ENCODE measurements at places on chromosomes 2 and 18.

DNA sequence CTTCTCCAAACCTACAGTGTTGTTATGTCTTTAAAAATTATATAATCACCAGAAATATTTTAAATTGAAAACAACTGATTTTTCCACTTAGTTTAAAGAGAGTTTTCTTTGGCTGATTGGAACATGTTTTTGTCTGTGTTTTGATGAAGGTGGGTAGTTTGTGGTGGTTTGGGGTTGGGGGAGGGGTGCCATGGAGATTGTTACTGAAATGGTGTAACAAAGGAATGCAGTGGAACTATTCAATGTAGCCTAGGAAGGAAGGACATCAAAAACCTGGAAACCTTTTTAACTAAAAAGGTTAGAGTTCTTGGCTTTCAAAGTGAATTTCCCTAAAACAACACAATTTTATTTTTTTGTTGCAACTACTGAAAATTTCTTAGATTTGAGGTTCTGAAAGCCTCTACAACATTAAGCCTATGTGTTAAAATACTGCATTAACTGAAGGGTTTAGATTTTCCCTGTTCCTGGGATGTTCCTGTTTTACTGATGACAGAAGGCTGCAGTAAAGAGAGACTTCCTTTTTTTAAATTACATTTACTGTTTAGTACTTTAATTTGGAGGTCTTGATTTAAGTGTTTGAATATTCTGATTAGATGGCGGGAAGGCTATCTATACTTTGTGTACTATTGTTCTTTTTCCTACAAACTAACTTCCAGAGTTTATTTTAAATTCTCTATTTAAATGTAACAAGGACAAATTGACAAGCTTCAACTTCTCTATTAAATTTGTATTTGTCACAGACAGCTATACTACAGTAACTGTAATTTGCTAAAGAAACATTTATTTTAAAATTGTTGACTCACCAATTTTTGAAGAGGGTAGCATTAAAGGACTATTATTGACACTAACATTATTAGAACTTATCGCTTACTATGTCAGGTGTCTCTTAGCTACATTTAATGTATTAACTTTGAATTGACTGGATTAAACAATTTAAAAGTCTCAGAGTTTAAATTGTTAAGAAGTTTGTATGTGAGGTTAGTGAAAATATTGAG, 87.7 kb downstream of the LIMS1 start:
- peak; percentile 34 for DNase-seq

- DNase-seq: no peak
Measured at GRCh38 chr2:98457045-98457696, 12.5 kb downstream of the INPP4A start.

- DNase-seq: no peak
Measured at GRCh38 chr18:62614494-62614893, 91.7 kb downstream of the ZCCHC2 start.

- peak; percentile 18 for DNase-seq
Measured at GRCh38 chr18:60024345-60024744, 124.5 kb downstream of the PMAIP1 start.

GRCh38 chr2:22981785-22982184, 403.2 kb upstream of the KLHL29 start:
- no peak for DNase-seq

DNA sequence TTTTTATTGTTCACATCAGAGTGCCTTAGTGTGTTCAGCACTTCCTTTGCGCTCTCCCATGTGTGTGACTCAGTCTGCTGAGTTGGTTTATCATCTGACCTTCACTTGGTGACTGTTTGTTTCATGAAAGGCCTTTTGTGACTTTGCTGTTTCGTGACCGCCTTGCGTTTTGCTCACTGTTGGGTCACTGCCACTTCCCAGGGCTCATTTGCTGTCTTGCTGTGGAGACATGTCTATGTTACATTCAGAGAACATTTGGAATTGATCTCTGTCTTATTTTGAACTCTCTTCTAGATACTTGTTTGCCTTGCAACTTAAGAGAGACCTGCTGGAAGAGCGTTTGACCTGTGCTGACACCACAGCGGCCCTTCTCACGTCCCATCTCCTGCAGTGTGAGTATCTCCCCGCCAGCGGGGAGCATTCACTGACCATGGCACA, 54.7 kb downstream of the FARP2 start:
- DNase-seq: no peak

DNA sequence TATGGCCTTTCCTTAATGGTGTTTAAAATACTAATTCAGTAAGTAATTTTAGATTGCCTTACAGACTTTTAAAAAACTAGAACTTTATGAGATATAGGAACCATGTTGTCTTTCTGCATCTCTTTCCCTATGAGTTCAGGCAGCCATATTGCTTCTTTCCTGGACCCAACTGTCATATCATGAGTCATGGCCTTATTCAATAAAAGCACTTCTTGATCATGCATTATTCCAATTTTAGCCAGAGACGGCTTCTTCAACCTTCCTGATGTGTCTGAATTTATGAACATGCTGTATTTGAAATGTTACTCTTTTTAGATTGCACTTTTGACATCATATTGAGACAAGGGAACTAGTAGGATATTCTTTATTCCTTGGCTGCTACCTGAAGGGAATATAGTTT, 65.4 kb upstream of the MAP3K20 start:
- DNase-seq: no peak

DNA sequence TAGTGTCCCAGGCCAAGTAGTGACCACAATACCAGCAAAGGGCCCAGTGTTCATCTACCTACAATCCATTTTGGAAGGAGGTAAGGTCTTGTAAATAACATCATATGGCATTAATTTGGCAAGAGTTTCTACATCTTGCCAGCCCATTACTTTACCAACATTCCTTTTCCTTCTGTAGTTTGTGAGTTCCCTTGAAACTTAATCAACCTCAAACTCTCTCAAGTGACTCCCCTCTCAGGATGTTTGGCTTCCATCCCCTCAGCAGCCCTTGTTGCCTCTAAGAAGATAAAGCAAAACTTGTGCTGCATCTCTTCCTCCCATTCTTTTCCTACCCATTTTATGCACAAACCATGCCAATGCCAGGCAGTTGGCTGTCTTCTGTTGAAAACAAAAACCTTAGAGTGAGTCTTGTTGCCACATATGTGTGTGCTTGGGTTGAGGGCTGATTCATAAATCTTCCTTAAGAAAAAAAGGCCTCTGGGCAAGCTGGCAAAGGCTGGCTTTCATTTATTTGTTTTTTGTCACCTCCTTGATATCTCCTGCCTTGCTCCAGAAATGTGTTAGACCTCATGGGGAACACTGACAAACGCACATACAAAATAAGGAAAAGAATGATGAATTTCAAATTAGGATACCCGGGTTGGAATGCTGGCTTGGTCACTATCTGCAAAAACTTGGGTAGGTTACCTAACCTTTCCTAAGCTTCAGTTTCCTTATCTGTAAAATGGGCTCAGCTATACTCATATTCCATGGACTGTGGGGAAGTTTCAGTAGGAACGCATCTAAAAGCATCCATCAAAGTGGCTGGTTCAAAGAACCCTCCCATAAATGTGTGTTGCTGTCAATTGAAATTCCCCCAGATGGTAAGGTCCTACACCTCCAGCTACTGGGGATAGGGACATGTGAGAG, 29.4 kb upstream of the ST3GAL5 start:
- no peak for DNase-seq

DNA sequence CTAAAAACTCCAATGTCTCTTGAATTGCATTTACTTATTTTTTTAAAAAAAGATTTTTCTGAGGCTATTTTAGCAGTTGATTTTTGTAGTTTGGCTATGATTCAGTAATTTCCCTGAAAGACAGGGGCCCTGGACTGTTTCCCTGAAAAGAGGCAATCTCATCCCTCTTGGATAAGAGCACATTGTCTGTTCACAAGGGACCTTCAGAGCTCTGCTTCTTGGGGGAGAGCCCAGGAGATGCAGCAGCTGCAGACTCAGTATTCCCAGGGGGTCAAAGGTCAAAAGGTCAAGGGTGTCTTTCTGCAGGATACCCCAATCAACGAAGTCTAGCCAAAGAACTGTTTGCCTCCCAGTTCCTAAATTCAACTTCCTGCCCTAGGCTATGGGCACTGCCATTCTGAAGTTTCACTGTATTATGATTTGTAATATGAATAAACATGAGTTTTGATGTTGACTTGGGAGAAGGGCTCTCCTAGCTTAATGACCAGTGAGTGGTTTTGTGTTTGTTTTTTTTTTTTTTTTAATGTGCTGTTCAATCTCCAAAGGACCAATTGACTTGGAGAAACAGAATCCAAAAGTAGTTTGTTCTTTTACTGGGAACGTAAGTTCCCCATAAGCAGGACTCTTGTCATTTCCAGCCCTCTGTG, 157.0 kb upstream of the SERPINE2 start:
- no peak for DNase-seq

- DNase-seq: no peak
Measured at GRCh38 chr2:165471349-165471950, 2.0 kb downstream of the CSRNP3 start.

- no peak for DNase-seq
Measured at GRCh38 chr2:104856973-104857261, 3.0 kb downstream of the POU3F3 start.

- DNase-seq: no peak
Measured at GRCh38 chr18:59865241-59865986, 34.4 kb upstream of the PMAIP1 start.

- peak; percentile 31 for DNase-seq
Measured at GRCh38 chr2:117835990-117836760, 21.7 kb downstream of the DDX18 start.

DNA sequence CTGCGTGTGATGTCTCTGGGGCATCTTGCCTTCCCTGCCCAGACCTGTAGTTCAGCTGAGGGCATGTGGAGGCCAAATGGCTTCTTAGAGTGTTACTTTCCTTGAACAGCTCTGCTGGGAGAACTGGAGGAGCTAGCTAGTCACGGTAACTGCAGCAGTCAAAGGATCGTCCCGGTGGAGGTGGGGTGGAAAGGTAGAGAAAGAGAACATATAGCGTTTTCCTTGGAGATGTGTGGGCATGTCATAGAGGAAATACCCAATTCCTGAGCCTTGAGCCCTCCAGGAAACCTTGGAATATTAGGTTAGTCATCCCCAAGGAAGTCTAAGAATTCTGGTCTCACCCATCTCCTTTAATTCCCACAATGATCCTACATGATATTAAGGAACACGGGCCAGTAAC, 33.5 kb upstream of the IL37 start:
- no peak for DNase-seq

DNA sequence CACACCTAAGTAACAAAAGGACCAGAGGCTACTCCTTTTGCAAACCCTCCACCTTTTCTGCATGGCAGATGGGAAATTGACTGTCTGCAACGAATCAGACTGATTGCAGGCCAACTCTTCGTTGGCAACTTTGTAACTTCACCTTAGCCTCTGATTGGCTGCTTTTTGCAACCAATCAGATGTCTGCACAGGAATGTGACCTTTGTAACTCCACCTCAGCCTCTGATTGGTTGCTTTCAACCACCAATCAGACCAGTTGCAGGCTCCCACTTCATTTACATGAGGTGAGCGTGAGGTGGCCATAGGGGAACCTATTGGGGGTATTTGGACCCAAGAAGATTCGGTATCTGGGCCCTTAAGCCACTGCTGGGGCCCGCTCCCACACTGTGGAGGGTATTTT, 209.0 kb downstream of the EN1 start:
- no peak for DNase-seq

GRCh38 chr18:58218117-58218516, 174.1 kb downstream of the NEDD4L start:
- DNase-seq: no peak

DNA sequence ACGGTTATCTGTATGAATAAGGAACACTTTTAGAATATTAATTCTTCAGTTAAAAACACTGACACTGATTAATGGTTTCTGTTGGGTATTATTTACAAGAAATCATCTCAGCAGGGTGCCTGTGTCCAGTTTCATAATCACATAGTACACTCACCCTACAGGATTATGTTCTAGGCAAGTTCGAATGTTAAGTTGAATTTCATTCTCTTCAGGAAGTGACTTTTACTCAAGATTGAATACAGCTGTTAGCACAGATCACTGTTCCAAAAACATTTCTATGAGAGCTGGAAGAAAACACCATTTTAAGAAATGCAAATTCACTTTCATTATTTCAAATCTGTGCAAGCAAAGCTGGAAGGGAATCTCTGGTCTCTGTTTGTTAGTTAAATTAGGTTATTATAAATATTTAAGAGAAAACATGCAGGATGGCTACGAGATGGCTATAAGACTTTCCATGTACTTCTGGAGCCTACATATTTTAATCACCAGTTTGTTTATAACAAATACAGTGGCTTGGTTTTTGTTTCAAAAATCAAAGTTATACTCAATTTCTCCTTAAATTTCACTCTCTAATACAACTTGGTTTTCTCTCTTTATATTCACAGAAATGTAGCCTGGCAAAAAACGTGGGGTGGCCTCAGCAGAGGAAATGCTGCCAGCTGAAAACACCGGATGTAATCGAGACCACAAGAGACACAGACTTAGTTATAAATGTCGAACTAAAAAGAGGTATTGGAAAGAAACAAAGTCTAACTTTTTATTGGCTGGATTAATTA, 65.8 kb downstream of the RBMS1 start:
- DNase-seq: peak; percentile 1

GRCh38 chr2:172693037-172693436, 42.6 kb upstream of the RAPGEF4 start:
- peak; percentile 67 for DNase-seq

- DNase-seq: no peak
Measured at GRCh38 chr2:18516112-18516511, 44.3 kb downstream of the RDH14 start.

DNA sequence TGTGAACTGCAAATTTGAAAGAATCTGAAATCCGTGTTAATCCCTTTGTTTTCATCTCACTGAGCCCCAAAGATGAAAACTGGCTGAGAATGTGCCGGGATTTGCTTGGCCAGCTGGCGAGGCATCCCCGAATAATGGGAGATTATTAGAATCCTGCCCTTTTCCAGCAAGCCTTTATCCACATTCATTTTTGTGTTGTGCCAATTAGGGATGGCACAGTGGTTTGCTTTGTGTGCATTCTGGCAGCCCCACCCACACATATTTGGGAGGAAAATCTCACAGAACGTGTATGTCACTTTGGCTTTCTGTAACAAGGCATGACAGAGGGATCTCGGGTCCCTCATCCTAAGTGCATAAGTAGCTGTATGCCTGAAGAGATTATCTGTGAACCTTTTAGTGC, 405.8 kb upstream of the FAM98A start:
- no peak for DNase-seq

DNA sequence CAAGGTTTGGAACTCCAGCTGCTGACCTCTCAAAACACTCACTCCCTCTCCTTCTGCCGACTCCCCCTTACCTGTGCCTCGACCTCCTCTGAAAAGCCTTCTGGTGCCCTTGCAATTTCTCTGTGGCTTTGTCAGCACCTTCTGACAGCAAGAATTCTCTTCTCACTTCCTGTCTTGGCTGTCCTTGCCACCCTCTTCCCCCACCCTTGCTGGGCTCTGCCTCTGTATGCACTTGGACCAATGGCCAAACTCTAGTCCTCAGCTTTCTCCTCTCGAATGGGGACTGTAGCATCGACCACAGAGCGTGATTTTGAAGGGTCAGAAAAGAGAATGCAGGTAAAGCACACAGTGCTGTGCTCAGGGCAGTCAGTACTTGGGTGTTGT, 99.0 kb downstream of the HS1BP3 start:
- DNase-seq: no peak
